ENCODE measurements at places on chromosomes 11 and 22. TPM values are rescaled to one million over a fixed set of nuclear protein-coding genes. Genes with fewer than 3 reads are reported as not detected.

GRCh38 chr11:66878474-66878873, 21.6 kb downstream of the LRFN4 start:
- no peak for DNase-seq

- no peak for DNase-seq
Measured at GRCh38 chr11:119091966-119092879, 7.5 kb downstream of the HMBS start.

DNA sequence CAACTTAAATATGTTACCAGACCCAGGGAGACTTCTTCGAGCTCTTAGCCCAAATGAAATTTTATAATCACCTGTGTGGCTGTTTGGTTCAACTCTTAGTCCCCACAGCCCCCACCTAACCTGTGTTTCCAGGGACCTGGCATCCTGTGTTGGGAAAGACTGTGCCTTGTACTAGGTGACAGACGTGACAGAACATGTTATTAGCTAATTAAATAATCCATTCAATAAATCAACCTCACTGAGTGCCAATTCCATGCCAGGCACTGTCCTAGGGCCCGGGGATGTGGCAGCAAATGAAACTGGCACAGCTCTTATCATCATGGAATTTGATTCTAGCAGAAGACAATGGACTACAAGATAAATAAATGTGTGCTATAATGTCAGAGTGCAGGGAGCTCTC, 431.9 kb downstream of the MIAT start:
- no peak for DNase-seq

DNA sequence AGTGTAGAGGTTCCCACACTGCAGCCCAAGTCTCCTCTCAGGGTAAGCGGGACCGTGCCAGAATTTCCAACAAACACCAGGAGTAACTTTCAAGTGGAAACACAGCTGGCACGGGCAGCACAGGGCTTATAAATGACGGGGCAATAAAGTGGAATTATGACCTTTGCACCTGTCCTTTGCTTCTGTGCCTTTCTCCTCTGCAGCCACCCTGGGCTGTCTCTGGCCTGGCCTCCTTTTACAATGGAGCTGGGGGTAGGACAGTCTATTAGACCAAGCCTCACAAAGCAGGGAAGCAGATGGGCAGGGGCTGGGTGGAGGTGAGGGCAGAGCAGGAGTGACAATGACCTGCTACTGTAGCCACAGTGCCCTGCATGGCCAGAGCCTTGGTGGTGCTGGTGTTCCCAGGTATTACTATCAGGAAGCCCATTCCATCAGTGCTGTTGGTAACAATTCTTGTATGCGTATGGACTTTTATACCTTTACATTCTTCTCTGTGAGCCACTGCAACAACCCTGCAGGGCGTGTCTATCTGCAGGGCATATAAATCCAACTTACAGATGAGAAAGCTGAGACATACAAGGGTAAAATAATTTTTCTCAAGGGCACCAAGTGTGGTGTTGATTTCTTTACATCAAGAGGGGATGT, 387.8 kb downstream of the CTTN start:
- DNase-seq, result no peak

GRCh38 chr11:86440305-86440716, 65.6 kb downstream of the CCDC81 start:
- DNase-seq, result no peak

GRCh38 chr22:43726322-43726721, 85.8 kb downstream of the EFCAB6 start:
- no peak for DNase-seq

DNA sequence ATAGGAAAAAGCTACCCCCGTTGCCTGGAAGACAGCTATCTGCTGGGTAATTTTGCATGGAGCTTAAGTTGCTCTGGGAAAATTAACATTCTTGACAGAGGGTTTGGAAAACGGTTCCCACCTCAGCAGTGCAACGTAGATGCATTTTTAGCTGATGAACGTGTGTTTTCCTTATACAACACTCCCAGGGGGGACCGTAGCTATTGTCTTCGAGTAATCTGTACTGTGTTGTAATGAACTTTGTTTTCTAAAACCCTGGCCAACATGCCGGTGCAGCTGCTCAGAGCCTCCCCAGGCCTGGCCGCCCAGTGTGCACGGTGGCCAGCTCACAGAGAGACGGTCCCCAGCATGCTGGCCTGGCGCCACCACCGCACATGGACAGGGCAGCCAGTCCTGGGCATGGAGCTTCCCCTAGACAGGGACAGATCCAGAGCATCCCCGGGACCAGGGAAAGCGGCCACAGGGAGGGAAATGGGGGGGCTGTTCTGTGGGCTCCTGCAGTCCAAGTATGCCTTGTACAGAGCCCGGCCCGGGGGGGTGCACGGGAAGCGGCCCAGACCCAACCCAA, 2.2 kb downstream of the TNNT3 start:
- no peak for DNase-seq

DNA sequence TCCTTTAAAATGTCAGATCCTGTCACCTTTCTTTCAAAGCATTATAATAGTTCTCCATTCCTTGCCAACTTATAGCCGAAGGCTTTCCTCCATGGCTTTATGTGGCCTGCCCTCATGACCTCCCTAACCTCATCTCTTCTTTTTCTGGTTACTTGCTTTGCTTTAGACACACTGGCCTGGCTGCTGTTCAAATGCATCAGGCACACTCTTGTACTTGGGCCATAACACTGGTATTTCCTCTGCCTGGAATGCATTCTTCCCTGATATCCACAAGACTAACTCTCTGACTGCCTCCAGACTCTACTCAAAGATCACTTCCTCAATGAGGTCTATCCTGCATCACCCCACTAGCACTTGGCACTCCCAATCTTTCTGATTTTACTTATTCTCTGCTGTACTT, 710.3 kb downstream of the KCNA4 start:
- DNase-seq, result no peak

- peak; percentile 94 for DNase-seq
Measured at GRCh38 chr22:39528681-39529486, 3.7 kb downstream of the RPS19BP1 start.

- DNase-seq, result no peak
Measured at GRCh38 chr22:40509401-40510134, 127.0 kb downstream of the MRTFA start.

- DNase-seq, result no peak
Measured at GRCh38 chr22:47175151-47176025, 412.9 kb downstream of the TBC1D22A start.

DNA sequence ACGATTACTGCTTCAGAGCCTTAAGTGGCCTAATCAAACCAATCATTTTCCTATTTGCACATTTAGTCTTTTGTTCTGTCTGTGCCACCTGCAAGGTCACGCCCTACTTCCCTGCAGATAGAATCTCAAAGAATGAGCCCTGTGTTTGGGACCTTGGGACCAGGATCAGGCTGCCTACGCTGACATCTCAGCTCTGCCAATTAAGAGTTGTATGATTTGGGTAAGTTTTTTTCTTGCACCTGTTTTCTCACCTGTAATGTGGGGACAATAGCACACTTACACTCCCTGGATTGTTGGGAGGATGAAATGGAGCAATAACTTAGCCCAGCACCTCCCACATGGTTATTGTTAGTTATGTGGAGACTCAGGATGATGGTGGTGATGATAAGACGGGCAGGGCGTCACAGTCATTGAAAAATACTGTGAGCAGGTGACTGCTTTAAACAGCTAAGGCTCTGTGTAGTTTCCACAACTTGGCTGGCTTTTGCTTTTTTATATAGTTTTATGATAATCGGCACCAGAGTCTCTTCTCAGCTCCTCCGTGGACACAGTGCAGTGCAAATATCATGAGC, 155.0 kb downstream of the ADAMTS15 start:
- DNase-seq, result no peak

DNA sequence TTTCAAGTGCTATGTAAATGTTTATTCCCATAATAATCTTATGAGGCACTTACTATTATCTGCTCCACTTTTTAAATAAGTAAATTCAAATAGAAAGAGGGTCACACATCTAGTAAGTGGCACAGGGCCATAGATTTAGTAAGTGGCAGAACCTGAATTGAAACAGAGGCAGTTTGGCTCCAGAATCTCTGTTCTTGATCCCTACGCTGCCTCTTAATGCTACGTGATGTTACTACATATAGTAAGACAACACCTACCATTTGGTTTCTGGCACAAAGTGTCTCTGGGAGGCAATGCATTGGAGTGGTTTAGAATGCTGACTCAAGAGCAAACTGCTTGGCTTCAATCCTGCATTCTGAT, 1018.3 kb downstream of the DLG2 start:
- no peak for DNase-seq

- DNase-seq, result no peak
Measured at GRCh38 chr11:46914363-46914762, 4.0 kb downstream of the LRP4 start.

DNA sequence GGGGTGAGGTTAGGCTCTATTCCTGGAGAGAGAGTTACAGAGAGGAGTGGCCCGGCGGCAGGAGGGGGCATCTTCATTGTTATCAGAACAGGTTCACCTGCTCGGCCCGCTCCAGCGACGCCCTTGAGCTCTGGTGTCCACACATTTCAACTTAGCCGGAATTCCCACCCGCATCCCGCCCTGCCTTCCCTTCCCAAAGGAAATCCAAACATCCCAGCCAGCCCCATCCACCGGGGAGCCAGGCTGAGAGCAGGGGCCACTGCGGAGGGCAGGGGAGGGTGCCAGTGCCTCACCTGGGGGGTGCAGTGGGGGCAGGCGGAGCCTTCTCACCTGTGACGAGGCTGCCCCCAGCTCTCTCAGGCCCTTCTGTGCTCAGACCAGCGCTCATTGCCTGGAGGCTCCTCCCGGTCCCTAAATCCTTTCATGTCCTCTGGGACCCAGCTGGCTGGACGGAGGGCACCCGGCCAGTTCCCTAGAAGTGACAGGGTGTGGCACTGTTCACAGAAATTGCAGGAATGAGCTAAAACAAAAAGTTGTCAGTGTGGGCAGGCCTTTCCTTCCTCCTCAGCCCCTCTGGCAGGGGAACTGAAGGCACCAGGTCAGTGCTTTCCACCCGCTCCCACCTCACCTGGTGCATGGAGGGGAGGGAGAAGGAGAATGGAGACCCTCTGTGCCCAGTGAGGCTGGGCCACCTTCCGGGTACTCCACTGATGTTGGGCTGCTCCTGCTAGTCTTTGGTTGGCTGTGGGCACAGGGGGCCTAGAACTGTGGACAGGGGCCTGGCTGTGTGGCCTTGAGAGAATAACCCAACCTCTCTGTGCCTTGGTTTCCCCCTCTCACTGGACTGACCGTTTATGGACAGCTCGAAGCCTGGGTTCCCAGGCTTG, 2.2 kb upstream of the MRGPRG start:
- no peak for DNase-seq

GRCh38 chr11:47399860-47400767, 8.3 kb upstream of the SLC39A13 start:
- DNase-seq, result peak; percentile 71

- DNase-seq, result no peak
Measured at GRCh38 chr11:78069465-78069864, 5.8 kb downstream of the THRSP start.

- DNase-seq, result no peak
Measured at GRCh38 chr11:8282631-8283030, 19.0 kb upstream of the LMO1 start.

DNA sequence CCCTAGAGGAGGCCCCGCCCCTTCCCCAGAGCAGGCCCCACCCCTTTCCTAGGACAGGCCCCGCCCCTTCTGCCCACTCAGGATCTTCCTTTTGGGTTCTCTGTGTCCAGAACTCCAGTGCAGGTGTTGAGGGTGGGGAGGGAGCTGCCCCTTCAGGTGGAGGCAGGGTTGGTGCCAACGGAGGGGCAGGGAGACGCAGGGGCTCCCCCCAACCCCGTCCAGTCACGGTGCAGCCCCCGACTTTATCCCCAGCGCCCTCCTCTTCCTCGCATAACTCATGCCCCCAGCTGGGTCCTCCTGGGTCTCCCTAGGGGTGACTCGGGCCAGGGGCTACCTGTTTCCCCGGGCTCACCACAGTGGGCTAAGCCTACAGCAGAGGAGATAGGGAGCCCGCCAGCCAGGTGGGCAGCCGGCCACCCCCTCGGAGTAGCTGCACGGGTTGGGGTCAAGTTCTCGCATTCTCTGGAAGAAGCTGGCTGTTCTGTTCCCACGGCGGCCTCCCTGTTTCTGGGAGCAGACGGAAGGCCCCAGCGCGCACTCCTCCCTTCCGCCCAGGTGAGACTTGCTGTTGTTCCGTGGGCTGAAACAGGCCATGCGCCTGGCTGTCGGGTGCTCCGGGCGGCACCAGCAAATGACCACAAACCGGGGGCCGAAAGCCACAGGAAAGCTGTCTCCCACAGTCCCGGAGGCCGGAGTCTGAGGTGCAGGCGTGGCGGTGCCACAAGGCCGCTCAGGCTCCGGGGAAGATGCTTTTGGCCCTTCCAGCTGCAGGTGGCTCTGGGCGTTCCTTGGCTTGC, 38.9 kb downstream of the MUC2 start:
- no peak for DNase-seq

DNA sequence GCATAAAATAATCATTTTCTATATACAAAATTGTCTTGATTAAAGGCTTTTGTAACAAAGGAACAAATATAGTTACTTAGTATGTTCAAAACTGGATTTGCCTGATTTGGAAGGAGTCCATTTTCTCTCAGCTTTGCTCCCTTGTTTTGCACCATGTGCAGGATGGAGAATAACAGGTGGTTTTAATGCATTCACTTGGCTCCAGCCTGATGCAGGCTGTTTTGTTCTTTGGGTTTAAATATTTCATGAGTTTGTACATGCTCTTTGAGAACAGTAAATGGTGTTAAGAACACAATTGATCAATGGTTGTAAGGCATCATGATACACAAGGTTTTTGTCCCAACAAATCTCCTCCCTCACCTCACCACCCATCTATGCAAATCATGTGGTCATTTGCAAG, 886.9 kb upstream of the CCDC90B start:
- DNase-seq, result no peak

GRCh38 chr11:63494975-63495374, 4.0 kb upstream of the PLAAT5 start:
- no peak for DNase-seq

- DNase-seq, result no peak
Measured at GRCh38 chr11:106917973-106918372, 100.3 kb downstream of the GUCY1A2 start.

THY1 gene
- not detected for total RNA-seq

RAB3IL1 gene
- total RNA-seq, result 0.29 TPM

FGF3 gene
- total RNA-seq, result not detected

NAALAD2 gene
- total RNA-seq, result not detected

ACTN3 gene
- total RNA-seq, result 0.17 TPM

MN1 gene
- total RNA-seq, result 0.07 TPM

PRG2 gene
- not detected for total RNA-seq

TRIM51 gene
- total RNA-seq, result not detected

TESMIN gene
- 4.6 TPM for total RNA-seq

CCDC188 gene
- total RNA-seq, result not detected

TBX10 gene
- not detected for total RNA-seq

MMP1 gene
- total RNA-seq, result not detected

ARFIP2 gene
- total RNA-seq, result 46.8 TPM

CADM1 gene
- total RNA-seq, result 0.49 TPM

OR8A1 gene
- total RNA-seq, result not detected

F2 gene
- not detected for total RNA-seq

FOLR1 gene
- total RNA-seq, result not detected

RAG1 gene
- 0.37 TPM for total RNA-seq

OR8D4 gene
- not detected for total RNA-seq

OR5A2 gene
- total RNA-seq, result not detected

TREH gene
- not detected for total RNA-seq

TUBA8 gene
- total RNA-seq, result 1.8 TPM

All from B cell (primary cell).